Right renal pelvis (tissue), 4 donors: ENCODE measurements at places on chromosomes 3 and 15.

DNA sequence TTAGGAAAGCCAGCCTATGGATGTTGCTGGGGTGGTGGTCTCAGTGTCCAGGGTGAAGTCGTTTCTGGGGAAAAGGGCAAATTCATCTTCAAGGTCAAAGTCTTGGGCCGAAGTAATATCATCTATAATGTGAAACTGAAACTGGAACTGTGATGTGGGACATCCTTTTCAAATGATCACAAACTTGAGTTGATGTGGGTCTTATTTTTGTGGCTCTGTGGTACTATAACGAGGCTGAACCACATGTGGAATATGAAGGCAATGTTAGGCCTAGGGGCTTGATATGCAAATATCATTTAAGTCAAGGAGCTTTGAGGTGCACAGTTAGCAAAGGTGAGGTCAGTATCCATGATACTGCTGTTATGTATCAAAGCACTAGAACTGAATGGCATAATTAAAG is 1.5 kb upstream of the CD200R1L start:
- DNase-seq = no peak

DNA sequence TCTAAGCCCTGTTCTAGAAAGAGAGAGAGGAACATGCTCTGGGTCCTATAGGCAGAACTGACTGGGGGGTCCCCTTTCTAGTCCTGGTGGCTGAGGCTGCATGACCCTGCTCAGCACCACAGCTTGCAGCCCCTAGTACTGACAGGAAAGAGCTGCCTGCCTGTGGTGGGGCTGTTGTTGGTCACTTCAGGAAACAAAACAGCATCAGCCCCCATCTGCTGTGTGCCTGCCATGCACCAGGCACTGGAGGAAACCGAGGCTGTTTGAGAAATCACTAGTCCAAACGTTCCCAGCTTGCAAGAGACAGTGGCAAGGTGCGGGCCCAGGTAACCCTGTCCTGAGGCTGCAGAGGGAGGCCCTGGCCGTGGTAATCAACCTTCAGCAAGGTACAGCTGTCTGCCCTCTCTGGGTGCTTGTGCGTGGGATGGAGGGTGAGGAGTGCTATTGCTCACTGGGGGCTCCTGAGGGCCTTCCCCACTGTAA is 90.6 kb downstream of the IQSEC1 start:
- no peak for DNase-seq

DNA sequence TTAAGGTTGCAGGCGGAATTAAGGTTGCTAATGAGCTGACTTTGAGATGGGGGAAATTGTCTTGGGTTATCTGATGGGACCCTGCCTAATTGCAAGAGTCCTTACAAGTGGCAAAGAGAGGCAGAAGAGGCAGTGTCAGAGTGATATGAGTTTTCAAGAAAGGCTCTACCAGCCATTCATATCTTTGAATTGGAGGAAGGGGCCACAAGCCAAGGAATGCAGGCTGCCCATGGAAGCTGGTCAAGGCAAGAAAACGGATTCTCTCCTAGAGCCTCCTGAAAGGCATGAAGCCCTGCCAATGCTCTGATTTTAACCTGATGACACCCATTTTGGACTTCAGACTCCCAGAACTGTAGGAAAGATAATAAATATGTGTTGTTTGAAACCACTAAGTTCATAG is 20.6 kb upstream of the SMAD6 start:
- no peak for DNase-seq

GRCh38 chr3:58169371-58169770 is 41.4 kb downstream of the DNASE1L3 start:
- no peak for DNase-seq
